ENCODE measurements at places on chromosomes 5 and 9. TPM values are rescaled to one million over a fixed set of nuclear protein-coding genes. Genes with fewer than 3 reads are reported as not detected.

The C6 gene
- not detected for total RNA-seq

GRCh38 chr5:65262649-65263059 lies 219.1 kb downstream of the ADAMTS6 start:
- ATAC-seq, result no peak

DNA sequence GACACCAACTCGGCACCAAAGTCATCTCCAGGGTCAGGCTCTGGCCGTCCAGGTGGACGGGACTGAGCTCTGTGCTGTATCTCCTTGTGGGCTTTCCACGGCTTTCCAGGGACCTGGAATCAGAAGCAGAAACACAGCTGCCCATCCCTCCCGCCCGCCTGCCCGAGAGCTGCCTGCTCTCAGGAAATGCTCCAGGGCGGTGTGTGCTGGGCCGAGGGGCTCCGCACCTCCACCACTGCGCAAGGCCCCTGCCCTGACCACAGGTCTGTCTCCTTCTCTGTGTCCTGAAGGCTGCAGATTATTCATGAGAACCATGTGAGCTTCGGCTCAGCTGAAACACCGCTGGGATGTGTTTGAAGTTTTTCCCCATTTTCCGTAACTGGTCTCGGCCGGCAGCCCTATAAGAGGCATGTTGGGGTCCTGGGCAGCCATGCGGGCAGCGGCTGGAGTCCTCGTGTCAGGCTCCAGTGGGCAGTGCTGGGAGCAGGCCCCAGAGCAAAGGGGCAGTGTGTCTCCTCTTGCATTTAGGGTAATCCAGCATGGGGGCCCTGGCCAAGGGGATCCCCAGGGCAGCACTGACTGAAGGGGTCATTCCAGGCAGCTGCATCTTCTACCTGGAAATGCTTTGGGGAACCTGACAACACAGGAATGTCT lies 22.8 kb downstream of the NKD2 start:
- ATAC-seq, result no peak

GRCh38 chr5:160315968-160316367 lies 3.6 kb upstream of the CCNJL start:
- no peak for ATAC-seq

The HTR4 gene
- total RNA-seq, result 0.08 TPM

The DPYSL3 gene
- 5.1 TPM for total RNA-seq

DNA sequence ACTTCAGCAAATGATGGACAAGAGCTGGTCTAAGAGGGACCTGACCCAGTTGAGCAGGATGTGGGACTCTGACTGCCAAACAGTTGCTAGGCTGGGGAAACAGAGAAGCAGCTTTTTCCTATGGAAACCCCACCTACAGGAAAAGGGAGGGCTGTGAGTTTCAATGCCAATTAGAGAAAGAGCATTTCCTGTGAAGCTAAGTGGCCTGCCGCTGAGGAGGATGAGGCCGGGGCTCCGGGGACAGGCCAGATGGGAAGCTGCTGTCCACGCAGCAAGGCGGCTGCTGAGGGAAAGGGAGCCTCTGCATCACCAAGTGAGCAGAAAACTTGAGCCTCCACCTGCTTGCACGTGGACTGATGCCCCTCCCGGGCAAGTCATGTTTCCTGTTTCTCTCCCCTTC lies at the start of gene PCDH12:
Gene PCDH12, minus strand, starts transcription at position 90 of the 400 bp plus-strand sequence. CDS start 351 bp downstream, outside the sequence.
- ATAC-seq, result peak; percentile 26

The TAF1L gene
- not detected for total RNA-seq

The TMEM232 gene
- total RNA-seq, result 0.56 TPM

The TLX3 gene
- total RNA-seq, result not detected

GRCh38 chr9:117744856-117745389 lies 40.7 kb downstream of the TLR4 start:
- no peak for ATAC-seq

DNA sequence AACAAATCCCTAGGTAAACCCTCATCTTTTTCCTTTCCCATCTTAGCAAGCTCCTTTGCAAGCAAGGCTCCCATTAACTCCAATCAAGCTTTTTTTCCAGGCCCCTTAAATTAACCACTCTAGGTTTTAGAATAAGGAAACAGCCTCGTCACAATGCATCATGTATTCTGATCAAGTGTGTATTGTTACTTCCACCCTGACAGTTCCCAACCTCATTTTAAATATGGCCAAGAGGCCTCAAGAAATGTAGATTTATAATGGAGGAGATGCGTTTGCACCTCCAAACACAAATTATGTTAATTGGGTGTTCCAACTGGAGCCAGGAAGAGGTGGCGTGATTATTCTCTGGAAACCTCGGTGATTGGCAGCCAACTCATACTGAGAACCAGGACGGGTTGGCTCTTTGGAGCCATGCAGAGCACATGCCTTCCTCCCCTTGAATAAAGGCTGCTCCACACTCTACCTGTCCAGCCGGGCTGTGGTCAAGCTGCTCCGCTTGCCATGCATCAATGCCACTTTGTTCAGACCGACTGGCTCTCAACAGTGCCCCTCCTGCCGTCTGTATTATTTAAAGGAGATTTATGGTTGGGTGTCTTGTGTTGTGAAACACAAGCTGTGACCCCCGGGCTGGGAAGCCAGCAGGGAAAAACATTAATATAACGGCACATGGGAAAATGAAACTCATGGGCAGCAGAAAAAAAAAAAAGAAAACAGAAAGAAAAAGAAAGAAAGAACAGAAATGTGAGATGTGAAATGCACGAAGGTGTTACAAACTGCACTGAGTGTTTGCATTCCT lies 191.1 kb downstream of the EBF1 start:
- no peak for ATAC-seq

The DNAI1 gene
- total RNA-seq, result not detected

DNA sequence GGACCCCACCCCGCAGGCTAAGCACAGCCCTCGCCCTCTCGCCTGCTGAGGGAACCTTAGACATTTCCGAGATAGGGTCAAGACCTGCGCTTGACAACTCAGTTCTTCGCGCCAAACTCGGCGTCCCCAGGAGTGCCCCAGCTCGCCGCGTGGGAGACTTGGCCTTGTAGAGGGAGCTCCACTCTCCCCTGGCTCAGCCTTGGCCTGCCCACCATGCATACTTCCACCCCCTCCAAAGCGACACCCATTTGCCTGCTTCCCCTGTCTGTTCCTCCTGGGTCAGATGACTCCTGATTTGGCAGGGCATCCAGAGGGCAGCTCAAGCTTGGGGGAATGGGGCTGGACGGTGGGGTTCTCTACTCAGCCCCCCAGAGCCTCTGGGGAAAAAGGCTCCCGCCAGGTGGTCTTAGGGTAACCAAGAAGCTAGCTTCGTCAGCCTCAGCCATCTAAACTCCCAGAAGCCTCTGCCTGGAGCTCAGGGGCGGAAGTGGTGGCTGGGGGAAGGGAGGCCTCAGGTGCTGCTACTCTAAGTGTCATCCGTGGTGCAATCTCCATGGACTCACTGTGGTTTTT lies 560 bp downstream of the DOCK2 start:
- peak; percentile 56 for ATAC-seq

DNA sequence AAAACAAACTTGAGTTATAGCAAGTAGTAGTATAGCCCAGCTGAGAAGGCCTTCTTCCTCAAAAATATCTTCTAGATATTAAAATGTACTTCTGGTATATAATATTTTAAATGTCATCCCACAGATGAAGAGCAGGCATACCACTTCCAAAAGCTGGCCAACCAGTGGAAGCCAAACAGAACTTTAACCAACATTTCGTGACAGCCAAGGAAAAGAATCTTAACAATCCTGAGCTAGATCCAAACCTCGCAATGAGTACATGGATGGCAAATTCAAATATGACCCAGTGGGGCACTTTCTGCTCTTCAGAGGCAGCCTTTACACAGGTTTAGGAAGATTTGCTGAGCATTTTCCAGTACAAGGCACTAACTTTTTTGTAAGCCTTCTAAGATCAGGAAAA lies 91.8 kb upstream of the ACO1 start:
- ATAC-seq, result no peak

The PLAC8L1 gene
- 0.52 TPM for total RNA-seq

DNA sequence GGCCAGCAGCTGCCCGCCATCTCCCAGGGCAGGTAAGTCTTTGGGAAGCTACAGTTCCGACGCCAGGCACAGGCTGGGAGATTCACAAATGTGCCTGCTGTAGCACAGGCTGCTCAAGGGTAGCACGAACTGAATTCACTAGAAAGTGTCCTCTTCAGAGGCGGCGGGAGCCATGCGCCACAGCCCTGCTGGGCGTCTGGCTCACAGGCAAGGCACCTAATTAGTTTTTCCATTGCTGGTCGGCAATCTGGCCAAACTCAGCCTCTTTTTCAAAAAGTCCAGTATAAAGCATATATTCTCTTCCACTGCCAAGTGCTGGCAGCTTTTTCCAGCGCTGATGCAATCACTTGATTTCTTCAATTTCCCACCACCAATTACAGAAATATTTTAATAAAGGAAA lies 128.9 kb upstream of the RAPGEF1 start:
- ATAC-seq, result no peak

The PFN3 gene
- not detected for total RNA-seq

DNA sequence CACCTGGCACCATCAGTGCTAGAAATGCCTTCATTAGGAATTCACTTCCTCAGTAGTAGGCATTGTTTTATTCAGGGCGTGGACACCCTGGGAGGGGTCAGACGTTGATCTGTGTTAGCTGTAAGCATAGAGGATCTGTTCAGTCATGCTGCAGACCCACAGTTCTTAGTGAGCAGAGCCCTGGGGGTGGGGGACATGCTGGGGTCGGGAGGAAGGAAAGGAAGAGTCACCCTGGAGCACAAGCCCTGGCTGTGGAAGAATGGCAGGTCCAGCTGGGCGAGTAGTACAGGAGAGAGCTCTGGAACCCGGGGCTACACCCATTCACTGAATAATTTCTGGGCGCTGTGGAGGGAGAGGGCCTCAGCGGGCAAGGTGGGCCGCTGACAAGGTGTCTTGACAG lies 172.5 kb downstream of the FSTL4 start:
- peak; percentile 88 for ATAC-seq

DNA sequence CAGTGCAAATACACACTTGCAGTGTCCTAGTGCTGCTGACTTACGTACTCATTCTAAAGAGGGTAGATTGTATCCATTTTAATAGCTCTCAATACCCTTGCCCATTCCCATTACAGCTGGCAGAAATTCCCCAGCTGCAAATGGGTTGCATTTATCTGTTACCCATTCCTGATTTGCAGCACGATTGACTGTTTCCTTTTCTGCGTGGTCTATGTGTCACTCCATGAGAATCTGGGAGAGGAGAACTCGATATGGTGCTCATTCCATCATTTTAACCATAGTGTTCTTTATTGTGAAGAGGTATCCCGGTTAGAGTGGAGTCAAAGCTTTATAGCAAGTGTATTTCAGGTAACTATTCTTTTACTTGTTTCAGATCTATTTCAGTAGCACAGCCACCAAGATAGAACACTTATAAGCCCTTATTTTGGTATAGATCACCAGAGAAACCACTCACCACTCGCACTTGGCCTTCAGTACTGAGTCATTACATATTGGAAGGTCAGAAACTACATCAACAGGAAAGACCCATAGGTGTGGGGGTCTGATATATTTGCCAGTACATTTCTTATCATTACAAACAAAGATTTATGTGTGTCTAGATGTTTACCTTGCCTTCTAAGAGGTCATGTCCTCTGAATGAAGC lies 139.5 kb downstream of the MUSK start:
- ATAC-seq, result no peak

The AFAP1L1 gene
- total RNA-seq, result 3.0 TPM

GRCh38 chr5:64688391-64688790 lies 1.9 kb upstream of the SHISAL2B start:
- no peak for ATAC-seq

The HMCN2 gene
- total RNA-seq, result 1.6 TPM

- peak; percentile 52 for ATAC-seq
These were observed 122.3 kb downstream of the MARCHF11 start for GRCh38 chr5:16057277-16057676.

DNA sequence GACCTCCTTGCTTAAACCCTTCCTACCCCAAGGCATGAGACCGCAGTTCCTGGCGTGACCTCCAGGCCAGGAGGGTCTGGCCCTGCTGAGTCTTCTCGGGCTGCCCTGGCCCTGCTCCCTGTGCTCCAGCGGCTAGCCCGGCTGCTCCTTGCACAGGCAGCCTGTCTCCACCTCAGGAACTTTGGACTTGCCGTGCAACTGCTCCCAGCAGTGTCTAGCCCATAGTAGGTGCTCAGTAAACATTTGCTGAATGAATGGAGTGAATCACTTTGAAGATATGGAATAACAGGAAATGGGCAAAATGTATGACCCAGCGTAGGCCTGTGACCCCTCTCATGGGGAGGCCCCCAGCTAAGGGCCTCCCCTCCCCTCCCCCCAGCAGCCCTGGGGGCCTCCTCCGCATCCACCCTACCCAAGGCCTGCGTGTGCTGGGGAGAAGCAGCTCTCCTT lies 127.1 kb downstream of the ZNF354C start:
- ATAC-seq, result no peak

The JAKMIP2 gene
- 0.12 TPM for total RNA-seq

- no peak for ATAC-seq
These were observed 107.2 kb upstream of the NFIL3 start for GRCh38 chr9:91530829-91531228.

- no peak for ATAC-seq
These were observed 16.0 kb upstream of the SMIM32 start for GRCh38 chr5:136208916-136209315.

The GPBP1 gene
- 35.1 TPM for total RNA-seq

The CNTFR gene
- total RNA-seq, result not detected

DNA sequence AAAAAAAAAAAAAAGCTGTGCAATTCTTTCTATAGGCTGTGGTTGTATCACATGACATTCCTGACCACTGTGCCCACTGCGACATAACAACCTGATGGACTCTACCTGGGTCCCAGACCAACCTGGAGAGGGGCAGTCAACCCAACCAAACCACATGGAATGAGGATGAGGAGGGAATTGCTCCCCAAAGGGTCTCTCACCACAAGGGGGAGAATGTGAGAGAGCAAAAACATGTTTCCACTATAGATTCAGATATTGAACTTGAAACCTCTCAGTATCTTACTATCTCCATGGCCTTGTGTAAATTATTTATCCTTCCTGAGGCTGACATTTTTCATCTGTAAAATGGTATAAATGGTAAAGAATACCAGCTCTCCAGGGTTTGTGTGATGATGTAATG lies 66.9 kb upstream of the SV2C start:
- no peak for ATAC-seq

The ENG gene
- 14.3 TPM for total RNA-seq

The DIMT1 gene
- total RNA-seq, result 21.5 TPM

The PCDHB7 gene
- 0.20 TPM for total RNA-seq

The TNFSF15 gene
- 1.7 TPM for total RNA-seq

DNA sequence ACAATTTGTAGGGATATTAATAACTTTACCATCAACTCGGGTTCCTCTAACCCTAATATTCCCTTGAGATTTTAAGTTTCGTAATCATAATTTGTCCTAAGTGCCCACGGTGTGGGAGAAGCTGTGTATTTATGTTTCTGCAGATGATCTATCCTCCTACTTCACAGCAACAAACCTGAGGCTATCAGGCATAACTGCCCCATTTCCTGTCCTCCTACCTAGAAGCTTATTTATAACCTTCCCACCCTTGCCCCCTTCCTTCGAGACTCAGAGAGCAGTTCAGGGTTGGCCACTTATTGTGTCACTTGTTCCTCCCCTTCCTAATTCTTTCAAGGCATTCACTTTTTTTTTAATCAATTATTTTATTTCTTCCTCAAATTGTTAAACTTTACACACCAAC lies 29.6 kb upstream of the LCP2 start:
- no peak for ATAC-seq

The ODF2 gene
- 14.5 TPM for total RNA-seq

The SGCD gene
- total RNA-seq, result 0.52 TPM

GRCh38 chr9:12816656-12817101 lies 41.9 kb downstream of the LURAP1L start:
- no peak for ATAC-seq

The GCNT1 gene
- 3.8 TPM for total RNA-seq
